ENCODE measurements at places on chromosomes 1 and 21. TPM values are rescaled to one million over a fixed set of nuclear protein-coding genes. Genes with fewer than 3 reads are reported as not detected.

Gene PCSK9
- total RNA-seq: 3.1 TPM

GRCh38 chr1:61424382-61424781, 300.6 kb downstream of the TM2D1 start:
- no peaks in the 10 kb centered on the region for H3K27me3 ChIP-seq
- no peaks in the 10 kb centered on the region for H3K4me1 ChIP-seq
- no peaks in the 10 kb centered on the region for H3K36me3 ChIP-seq

- H3K4me1 ChIP-seq: no peaks in the 10 kb centered on the region
- H3K27ac ChIP-seq: no peak overlapping the region
- H3K27me3 ChIP-seq: no peaks in the 10 kb centered on the region
- no peaks in the 10 kb centered on the region for H3K36me3 ChIP-seq
Measured at GRCh38 chr1:19257178-19257914, 5.7 kb downstream of the MRTO4 start.

Gene VANGL2
- total RNA-seq: 4.7 TPM

DNA sequence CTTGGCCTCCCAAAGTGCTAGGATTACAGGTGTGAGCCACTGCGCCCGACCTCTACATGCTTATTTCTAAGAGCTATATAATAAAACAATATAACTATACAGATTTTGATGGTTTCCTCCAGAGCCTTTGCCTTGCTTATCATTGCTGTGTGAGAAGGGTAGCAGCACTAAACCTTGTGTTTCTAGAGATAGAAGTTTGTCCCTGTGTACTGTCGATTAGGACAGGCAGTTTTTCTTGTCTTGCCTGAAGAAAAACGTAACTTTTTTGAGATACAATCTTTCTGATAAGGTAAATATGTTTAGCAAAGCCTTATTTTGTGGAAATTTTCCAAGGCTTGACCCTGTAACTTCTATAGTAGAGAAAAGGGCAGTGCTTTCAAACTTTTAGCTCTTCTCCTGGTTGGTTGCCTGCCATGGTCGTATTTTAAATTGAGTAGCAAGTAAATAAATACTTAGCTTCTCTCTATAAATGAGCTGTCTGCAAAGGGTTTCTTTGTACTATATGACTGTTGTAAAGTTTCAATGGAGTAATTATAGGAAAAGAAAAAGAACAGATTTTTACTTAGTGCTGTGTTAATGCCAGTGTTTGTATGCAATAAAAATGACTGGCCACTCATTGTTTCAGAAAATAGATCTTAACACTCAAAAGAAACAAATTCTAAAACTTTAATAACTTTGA, 86.4 kb upstream of the CACYBP start:
- no peaks in the 10 kb centered on the region for H3K27me3 ChIP-seq
- peaks cover 23% of the 10 kb centered on the region for H3K4me1 ChIP-seq

- DNase-seq: no peak
- H3K4me1 ChIP-seq: no peaks in the 10 kb centered on the region
- no peaks in the 10 kb centered on the region for H3K36me3 ChIP-seq
Measured at GRCh38 chr1:4309676-4310320, 344.6 kb upstream of the AJAP1 start.

Gene KCNA3
- total RNA-seq: 0.43 TPM

DNA sequence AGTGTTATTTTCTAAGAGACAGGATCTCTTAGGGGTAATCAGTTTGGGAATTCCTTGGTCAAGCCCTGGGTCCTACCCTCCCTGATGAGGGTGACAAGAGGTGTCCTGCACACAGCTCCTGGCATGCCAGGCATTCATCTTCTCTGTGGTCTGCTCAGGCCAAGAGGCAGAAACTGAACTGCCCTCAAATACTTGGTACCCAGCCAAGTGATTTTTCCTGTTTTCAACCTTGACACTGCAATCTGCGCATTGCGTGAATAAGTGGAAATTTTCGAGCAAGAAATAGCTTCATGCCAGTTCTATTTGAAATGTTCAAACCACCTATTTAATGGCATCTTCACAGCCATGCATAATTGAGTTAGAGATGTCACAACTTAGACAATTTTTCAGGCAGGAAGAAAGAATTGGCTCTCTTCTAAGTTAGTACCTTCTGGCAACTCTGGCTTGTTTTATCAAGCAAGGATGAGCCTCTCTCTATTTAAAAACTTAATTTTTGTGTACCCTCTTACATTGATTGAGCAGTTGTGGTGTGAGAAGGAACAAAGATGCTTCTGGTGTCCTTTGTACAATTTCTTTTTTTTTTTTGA, 27.0 kb downstream of the DNM3 start:
- H3K36me3 ChIP-seq: no peaks in the 10 kb centered on the region
- no peaks in the 10 kb centered on the region for H3K4me1 ChIP-seq
- no peak for DNase-seq
- no peak overlapping the region for H3K4me3 ChIP-seq
- H3K27me3 ChIP-seq: no peaks in the 10 kb centered on the region

Gene PGLYRP4
- 0.37 TPM for total RNA-seq

Gene SIPA1L2
- 2.6 TPM for total RNA-seq

DNA sequence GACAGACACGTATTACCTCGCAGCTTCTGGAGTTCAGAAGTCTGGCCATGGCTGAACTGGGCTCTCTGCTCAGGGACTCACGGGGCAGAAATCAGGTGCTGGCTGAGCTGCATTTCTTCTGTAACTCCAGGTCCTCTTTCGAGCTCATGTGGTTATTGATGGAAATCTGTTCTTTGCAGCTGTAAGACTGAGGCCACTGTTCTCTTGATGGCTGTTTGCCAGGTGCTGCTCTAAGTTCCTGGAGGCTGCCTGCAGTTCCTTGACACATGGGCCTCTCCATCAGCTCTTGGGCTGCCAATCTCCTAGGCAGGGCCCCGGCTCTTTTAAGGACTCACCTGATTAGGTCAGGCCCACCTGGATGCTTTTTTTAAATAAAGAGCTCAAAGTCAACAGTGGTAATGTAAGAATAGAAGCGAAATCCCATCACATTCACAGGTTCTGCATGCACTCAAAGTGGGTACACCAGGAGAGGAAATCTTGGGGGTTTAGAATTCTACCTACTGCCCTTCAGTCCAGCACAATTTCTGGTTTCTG, 139.1 kb downstream of the KAZN start:
- no peak for DNase-seq
- H3K27ac ChIP-seq: no peak overlapping the region
- H3K4me1 ChIP-seq: no peaks in the 10 kb centered on the region
- no peaks in the 10 kb centered on the region for H3K36me3 ChIP-seq

GRCh38 chr1:213998785-213999184, 11.0 kb downstream of the PROX1 start:
- DNase-seq: no peak
- no peak overlapping the region for H3K27ac ChIP-seq
- H3K36me3 ChIP-seq: no peaks in the 10 kb centered on the region
- H3K27me3 ChIP-seq: no peaks in the 10 kb centered on the region
- H3K4me1 ChIP-seq: peaks cover 14% of the 10 kb centered on the region
- no peak overlapping the region for H3K4me3 ChIP-seq

DNA sequence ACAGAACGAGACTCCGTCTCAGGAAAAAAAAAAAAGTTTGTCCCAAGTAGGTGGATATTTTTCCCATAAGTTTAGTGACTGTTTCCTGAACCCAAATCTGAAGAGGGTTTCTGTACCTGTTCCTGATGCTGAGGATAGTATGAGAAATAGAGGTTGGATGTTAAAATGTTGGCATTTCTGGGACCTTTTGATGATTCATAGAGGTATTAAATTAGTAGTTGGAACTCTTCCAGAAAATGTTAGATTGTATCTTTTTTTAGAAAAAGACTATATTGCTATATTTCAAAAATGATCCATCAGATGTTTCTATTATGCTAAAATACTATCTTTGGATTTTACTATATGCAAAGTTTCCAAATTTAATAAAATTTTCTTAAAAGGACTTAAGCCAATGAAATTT, 2.9 kb upstream of the CENPL start:
- no peak overlapping the region for H3K27ac ChIP-seq
- H3K4me3 ChIP-seq: no peak overlapping the region
- DNase-seq: no peak
- no peaks in the 10 kb centered on the region for H3K27me3 ChIP-seq

GRCh38 chr1:188261849-188262248, 1433.1 kb downstream of the PLA2G4A start:
- no peaks in the 10 kb centered on the region for H3K36me3 ChIP-seq
- no peaks in the 10 kb centered on the region for H3K4me1 ChIP-seq
- DNase-seq: no peak
- H3K4me3 ChIP-seq: no peak overlapping the region
- no peaks in the 10 kb centered on the region for H3K27me3 ChIP-seq

Gene CALML6
- 0.39 TPM for total RNA-seq

- H3K4me1 ChIP-seq: no peaks in the 10 kb centered on the region
- no peaks in the 10 kb centered on the region for H3K36me3 ChIP-seq
- H3K4me3 ChIP-seq: no peak overlapping the region
- H3K27ac ChIP-seq: no peak overlapping the region
- DNase-seq: no peak
Measured at GRCh38 chr1:119125874-119126273, 14.6 kb downstream of the WARS2 start.

DNA sequence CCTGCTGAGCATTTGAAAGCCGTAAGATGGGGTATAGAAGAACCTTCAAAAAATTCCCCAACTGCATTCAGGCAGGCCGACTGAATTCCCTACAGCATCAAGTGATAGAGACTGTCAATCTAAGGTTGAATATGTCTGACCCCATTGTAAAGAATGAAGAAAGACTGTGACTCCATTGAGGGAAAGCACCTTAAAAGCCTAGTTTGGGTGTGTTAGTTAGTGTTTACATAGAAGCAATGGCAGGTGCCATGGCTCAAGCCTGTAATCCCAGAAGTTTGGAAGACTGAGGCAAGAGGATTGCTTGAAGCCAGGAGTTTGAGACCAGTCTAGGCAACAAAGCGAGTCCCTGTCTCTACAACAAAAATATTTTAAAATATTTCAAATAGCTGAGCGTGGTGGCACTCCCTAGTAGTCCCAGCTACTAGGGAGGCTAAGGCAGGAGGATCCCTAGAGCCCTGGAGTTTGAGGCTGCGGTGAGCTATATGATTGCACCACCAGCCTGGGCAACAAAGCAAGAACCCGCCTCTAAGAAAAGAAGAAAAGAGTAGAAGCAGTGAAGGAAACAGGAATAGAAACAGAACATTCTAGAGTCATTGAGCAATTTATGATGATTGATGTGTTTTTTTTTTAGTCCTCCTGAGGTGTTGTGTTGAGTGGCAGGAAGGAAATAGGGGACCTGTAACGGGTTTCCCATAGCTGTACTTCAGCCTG, 15.4 kb downstream of the POLR3GL start:
- no peak for DNase-seq
- H3K36me3 ChIP-seq: no peaks in the 10 kb centered on the region
- peaks cover 45% of the 10 kb centered on the region for H3K4me1 ChIP-seq

Gene AMY1A
- total RNA-seq: 0.67 TPM

GRCh38 chr1:115184951-115185331, 95.6 kb upstream of the TSPAN2 start:
- H3K27me3 ChIP-seq: no peaks in the 10 kb centered on the region
- no peak overlapping the region for H3K4me3 ChIP-seq
- no peaks in the 10 kb centered on the region for H3K36me3 ChIP-seq
- DNase-seq: no peak
- no peak overlapping the region for H3K27ac ChIP-seq
